ENCODE measurements at places on chromosomes 16 and 17.

- no peak for DNase-seq
These were observed 162.6 kb downstream of the SALL1 start for GRCh38 chr16:50988441-50988840.

DNA sequence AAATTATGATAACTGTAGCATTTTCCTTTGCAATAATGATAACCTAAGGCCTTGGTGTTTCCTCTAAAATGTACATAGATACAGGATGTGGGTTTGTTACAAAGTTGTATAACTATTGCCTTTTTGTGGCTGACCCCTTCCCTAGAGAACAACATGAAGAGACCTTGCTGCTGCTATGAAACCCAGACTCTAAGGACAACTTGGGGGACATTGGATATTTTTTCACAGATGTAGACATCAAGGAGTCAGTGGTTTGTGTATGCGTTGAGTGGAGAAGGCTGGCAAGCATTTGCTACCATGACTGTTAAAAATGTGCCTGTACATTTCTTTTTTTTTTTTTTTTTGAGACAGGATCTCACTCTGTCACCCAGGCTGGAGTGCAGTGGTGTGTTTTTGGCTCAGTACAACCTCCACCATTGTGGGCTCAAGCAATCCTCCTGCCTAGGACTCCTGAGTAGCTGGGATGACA is 12.3 kb downstream of the HMOX2 start:
- no peak for DNase-seq

DNA sequence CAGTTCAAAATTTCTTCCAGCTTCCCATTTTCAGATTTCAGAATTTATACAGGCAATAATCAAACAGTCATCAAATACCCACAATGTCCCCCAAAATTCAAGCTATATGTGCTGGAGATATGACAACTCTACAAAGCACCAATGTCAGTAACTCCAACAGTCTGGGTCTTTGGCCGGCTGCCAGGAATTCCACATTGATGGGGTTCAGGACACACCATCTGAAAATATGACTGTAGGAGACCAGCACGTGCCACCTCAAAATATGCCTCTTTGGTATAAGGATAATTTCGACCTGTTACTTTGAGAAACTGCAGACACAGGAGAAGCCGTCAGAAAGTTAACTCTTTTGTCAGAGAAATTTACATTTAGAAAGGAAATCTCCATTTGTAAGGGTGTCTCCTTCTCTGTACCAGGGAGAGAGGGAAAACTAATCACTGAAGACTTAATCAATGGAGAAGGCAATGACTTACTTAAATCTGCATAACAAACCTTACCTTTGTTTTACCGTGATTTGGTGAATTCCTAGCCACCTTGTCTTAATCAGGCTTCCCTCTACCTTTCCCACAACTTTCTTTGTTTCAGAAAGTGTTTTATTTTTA is 594.3 kb upstream of the CDH5 start:
- DNase-seq = no peak

GRCh38 chr16:67240506-67240905 is 6.8 kb downstream of the FHOD1 start:
- no peak for DNase-seq
